Activated CD4-positive, alpha-beta T cell treated with anti-CD3 and anti-CD28 coated beads for 48 hours (primary cell): ENCODE measurements at places on chromosomes 1 and 21.

GRCh38 chr1:30754684-30755171, 2.8 kb downstream of the LAPTM5 start:
- DNase-seq: peak; percentile 48

GRCh38 chr1:237228421-237228820, 186.4 kb downstream of the RYR2 start:
- DNase-seq: no peak

GRCh38 chr1:205272536-205272935, 44.8 kb downstream of the TMCC2 start:
- DNase-seq: no peak

DNA sequence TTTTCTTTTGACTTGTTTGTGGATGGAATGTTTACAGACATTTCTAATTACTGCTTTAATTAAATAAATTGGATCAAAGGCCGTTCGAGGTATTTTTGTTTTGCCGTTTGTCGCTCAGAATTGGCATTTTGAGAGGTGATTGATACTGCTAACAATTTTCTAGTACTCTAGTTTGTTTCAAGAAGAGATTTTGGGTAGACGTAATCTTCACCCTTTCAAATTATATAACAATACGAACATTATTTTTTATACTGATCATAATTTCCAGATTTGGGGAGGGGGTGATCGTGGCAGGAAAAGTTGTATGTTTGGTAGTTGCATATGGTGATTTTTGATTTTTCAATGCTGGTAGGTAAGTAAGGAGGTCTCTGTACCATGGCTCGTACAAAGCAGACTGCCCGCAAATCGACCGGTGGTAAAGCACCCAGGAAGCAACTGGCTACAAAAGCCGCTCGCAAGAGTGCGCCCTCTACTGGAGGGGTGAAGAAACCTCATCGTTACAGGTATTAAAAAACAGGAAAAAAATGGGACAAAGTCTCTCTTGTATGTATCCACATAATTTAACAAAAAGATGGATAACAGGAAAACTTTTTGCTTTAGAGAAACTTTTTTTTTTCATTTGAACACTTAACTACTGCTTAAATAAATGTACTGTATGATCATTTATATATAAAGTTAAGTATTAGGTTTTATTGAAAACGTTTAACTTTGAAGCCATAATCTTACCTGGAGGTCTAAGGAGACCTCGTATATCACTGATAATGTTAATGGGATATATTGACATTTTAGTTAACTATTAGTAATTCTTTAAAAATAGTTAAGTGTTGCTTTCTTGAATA, 1.7 kb downstream of the H3-3A start:
- peak; percentile 24 for DNase-seq

GRCh38 chr1:86472767-86473166, 4.0 kb downstream of the CLCA1 start:
- DNase-seq: no peak
